Activated CD4-positive, alpha-beta memory T cell treated with anti-CD3 and anti-CD28 coated beads, Interleukin-2, amount 10 ng/mL, durations not matched to agents 7 days and 5 days (primary cell): ENCODE measurements at places on chromosomes 12 and 14. TPM values are rescaled to one million over a fixed set of nuclear protein-coding genes. Genes with fewer than 3 reads are reported as not detected.

GRCh38 chr12:96897421-96897820 is 9.6 kb upstream of the NEDD1 start:
- no peaks in the 10 kb centered on the region for H3K36me3 ChIP-seq
- H3K27me3 ChIP-seq, result peaks cover under 1% of the 10 kb centered on the region
- no peak for DNase-seq
- H3K27ac ChIP-seq, result no peak overlapping the region
- H3K4me1 ChIP-seq, result no peaks in the 10 kb centered on the region
- no peak overlapping the region for H3K4me3 ChIP-seq

GRCh38 chr14:54023027-54023426 is 66.4 kb upstream of the BMP4 start:
- H3K4me1 ChIP-seq, result no peaks in the 10 kb centered on the region
- no peak overlapping the region for H3K4me3 ChIP-seq
- no peak for DNase-seq
- no peaks in the 10 kb centered on the region for H3K36me3 ChIP-seq

GRCh38 chr12:65529771-65530435 is 251.4 kb downstream of the MSRB3 start:
- H3K27me3 ChIP-seq, result no peaks in the 10 kb centered on the region
- no peak overlapping the region for H3K4me3 ChIP-seq
- no peaks in the 10 kb centered on the region for H3K36me3 ChIP-seq
- no peaks in the 10 kb centered on the region for H3K4me1 ChIP-seq
- DNase-seq, result no peak

- DNase-seq, result no peak
- H3K27me3 ChIP-seq, result no peaks in the 10 kb centered on the region
- no peaks in the 10 kb centered on the region for H3K36me3 ChIP-seq
- no peak overlapping the region for H3K4me3 ChIP-seq
- no peak overlapping the region for H3K27ac ChIP-seq
These were observed 3.4 kb downstream of the PAH start for GRCh38 chr12:102913453-102914226.

The ERP27 gene
- 7.2 TPM for total RNA-seq

The SLC39A5 gene
- total RNA-seq, result 0.80 TPM

- H3K4me1 ChIP-seq, result no peaks in the 10 kb centered on the region
- H3K27me3 ChIP-seq, result no peaks in the 10 kb centered on the region
- peaks cover 6% of the 10 kb centered on the region for H3K36me3 ChIP-seq
These were observed 19.5 kb upstream of the HIGD1C start for GRCh38 chr12:50932787-50933280.

The SSPN gene
- not detected for total RNA-seq

The C12orf50 gene
- not detected for total RNA-seq

The RNF10 gene
- 225 TPM for total RNA-seq

DNA sequence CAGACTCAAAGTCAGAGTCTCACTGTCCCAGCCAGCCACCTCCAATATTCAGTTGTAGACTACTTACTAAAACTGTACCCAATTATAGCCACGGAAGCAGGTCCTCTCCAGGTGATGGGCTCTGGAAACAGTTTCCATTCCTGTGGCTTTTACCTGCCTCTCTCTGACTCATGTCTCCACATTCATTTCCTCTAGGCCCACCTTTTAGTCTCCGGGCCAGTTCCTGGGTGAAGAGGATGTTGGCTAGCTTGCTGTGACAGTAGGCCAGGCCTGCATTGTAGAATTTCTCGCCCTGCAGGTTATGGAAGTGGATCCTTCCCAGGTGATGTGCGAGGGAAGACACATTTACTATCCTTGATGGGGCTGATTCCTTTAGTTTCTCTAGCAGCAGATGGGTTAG is 5.6 kb downstream of the RDH11 start:
- H3K4me1 ChIP-seq, result peaks cover 28% of the 10 kb centered on the region
- no peak overlapping the region for H3K27ac ChIP-seq
- no peaks in the 10 kb centered on the region for H3K27me3 ChIP-seq
- DNase-seq, result no peak

The TUNAR gene
- not detected for total RNA-seq

The CAPZA3 gene
- not detected for total RNA-seq

- peaks cover 20% of the 10 kb centered on the region for H3K4me1 ChIP-seq
- DNase-seq, result no peak
- no peak overlapping the region for H3K4me3 ChIP-seq
- H3K27ac ChIP-seq, result no peak overlapping the region
These were observed 115.3 kb downstream of the SEC23A start for GRCh38 chr14:38987781-38988180.

The TAS2R7 gene
- total RNA-seq, result not detected

GRCh38 chr12:23352670-23353069 is 596.8 kb downstream of the SOX5 start:
- no peaks in the 10 kb centered on the region for H3K27me3 ChIP-seq
- H3K36me3 ChIP-seq, result no peaks in the 10 kb centered on the region
- no peak overlapping the region for H3K27ac ChIP-seq
- no peak for DNase-seq
- H3K4me3 ChIP-seq, result no peak overlapping the region

DNA sequence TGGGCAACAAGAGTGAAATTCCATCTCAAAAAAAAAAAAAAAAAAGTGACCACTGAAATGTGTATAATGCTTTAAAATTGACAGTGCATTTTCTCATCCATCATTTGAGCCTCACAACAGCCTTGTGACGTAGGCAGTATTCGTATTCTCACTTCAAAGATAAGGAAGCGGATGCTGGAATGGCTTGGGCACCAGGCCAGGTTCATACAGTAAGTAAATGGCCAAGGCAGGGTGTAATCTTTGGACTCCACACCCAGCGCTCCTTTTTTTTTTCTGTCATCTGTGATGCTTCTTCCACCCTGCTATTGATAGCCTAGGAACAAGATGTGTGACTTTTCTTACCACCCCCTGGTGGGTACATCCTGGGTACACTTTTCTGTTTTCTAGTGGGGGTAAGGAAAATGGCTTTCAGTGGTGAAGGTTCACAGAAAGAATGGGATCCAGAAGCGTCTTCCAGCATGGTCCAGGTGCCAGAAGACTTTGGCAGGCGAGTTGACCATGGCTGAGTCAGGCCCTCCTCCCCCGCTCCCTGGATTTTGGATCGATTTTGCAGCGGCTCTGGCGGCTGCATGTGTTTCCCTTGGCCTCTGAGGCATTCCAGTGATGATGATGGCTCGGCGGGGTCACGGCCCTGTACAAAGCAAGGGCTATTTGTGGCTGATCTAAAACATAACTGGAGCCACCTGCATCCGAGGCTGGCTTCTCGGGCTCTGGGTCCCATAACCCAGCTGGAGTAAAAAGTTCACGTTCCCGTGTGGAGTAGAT is 110.6 kb downstream of the CACNA1C start:
- H3K27me3 ChIP-seq, result peaks cover 10% of the 10 kb centered on the region
- H3K27ac ChIP-seq, result no peak overlapping the region
- H3K4me3 ChIP-seq, result no peak overlapping the region
- H3K4me1 ChIP-seq, result no peaks in the 10 kb centered on the region
- DNase-seq, result no peak

- no peaks in the 10 kb centered on the region for H3K4me1 ChIP-seq
- H3K4me3 ChIP-seq, result no peak overlapping the region
- no peaks in the 10 kb centered on the region for H3K36me3 ChIP-seq
- H3K27me3 ChIP-seq, result peaks cover 4% of the 10 kb centered on the region
- no peak for DNase-seq
These were observed 52.5 kb upstream of the PELI2 start for GRCh38 chr14:56065621-56066290.

- no peaks in the 10 kb centered on the region for H3K36me3 ChIP-seq
- no peak overlapping the region for H3K27ac ChIP-seq
- H3K4me3 ChIP-seq, result no peak overlapping the region
- no peak for DNase-seq
These were observed 75.6 kb downstream of the LMO3 start for GRCh38 chr12:16530268-16530850.

The EPYC gene
- not detected for total RNA-seq

- no peak overlapping the region for H3K27ac ChIP-seq
- no peak overlapping the region for H3K4me3 ChIP-seq
- H3K4me1 ChIP-seq, result no peaks in the 10 kb centered on the region
- DNase-seq, result no peak
These were observed 19.3 kb upstream of the SLCO1B1 start for GRCh38 chr12:21111732-21112131.

The ATP23 gene
- 17.1 TPM for total RNA-seq

- peaks cover 16% of the 10 kb centered on the region for H3K4me1 ChIP-seq
- peaks cover 29% of the 10 kb centered on the region for H3K27me3 ChIP-seq
- no peak overlapping the region for H3K27ac ChIP-seq
- peaks cover 26% of the 10 kb centered on the region for H3K36me3 ChIP-seq
- H3K4me3 ChIP-seq, result no peak overlapping the region
These were observed 27.8 kb downstream of the SMCO2 start for GRCh38 chr12:27474344-27474743.

GRCh38 chr14:76373456-76373855 is 2.5 kb upstream of the ESRRB start:
- no peak for DNase-seq
- H3K27me3 ChIP-seq, result peaks cover 50% of the 10 kb centered on the region
- no peak overlapping the region for H3K4me3 ChIP-seq
- no peaks in the 10 kb centered on the region for H3K36me3 ChIP-seq

DNA sequence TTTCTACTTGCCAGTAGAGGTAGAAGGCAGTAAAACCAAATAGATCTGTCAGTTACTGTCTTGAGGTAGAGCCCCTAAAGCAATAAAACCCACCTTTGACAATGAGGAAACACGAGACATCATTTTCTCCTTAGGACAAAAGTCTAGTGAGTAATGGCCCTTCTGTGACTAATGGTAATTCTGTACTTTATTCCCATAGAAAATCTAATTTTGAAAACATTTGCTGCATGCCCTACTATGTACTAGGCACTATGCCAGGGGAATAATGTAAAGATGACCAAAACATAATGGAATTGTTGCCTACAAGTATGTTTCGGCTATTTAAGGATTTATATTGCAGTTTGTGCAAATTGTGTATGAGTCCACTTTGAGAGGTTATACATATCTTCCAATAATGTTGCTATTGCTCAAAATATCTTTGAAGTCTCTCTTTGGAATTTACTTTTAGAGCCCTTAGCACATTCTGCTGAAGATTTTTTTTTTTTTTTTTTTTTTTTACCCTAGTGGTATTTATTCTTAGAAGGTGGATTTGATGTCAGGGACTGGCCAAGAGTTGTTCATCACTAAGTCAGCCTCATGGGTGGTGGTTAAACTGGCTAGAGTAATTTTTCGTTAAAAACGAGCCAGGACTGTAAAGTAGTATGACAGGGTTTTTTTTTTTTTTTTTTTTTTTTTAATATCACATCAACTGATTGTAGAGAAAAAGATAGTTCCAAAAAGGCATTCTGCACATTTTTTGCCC is 109.7 kb downstream of the CRADD start:
- peaks cover 46% of the 10 kb centered on the region for H3K4me1 ChIP-seq
- H3K36me3 ChIP-seq, result peaks cover 7% of the 10 kb centered on the region
- DNase-seq, result no peak
- H3K4me3 ChIP-seq, result no peak overlapping the region

- DNase-seq, result no peak
- H3K36me3 ChIP-seq, result peaks cover 46% of the 10 kb centered on the region
- H3K4me1 ChIP-seq, result peaks cover 39% of the 10 kb centered on the region
- H3K27me3 ChIP-seq, result no peaks in the 10 kb centered on the region
These were observed 3.1 kb upstream of the RAB5B start for GRCh38 chr12:55970775-55971174.

DNA sequence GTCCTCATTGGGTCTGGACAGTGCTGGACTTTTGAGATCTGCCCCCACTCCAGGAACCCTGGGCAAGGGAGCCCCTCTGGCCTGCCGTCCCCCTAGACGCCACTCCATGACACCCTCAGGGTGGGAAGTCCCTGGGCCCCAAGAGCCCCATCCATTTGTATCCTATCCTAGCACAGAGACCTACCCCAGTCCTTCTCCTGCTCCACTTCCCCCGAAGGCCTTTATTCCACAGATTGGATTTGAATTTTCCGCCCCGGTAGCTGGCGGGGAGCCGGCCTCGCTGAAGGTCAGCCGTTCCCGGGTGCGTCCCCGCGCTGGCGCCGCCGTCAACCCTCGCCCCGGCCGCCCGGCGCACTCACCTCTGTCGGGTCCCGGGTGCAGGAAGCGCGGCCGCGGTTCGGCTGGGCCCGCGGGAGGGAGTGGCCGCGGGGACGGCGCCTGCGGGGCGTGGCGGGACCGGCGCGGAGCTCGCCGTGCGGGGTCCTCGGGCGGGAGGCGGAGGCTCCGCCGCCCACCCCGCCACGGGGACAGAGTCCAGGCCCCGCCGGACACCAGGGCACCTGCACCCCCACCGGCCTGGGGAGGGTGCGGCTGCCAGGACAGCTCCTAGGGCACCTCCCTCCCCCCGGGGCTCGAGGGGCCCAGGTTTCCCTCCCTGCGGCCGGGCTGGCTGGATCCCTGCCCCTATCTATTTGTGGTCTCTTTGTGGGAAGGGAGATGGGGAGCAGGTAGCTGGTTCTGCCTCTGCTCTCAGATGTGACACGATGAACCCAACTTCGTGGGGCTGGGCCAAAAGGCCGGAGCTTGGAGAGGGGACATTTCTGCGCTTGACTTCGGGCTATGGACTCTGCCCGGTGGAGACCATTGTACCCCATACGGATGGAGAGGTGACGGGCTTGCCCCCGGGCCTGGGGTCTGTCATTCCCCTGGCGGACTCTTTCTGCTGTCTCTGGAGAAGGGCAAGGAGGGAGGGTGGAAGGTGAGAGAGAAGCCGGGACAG is 19.9 kb upstream of the GPR68 start:
- peak overlapping the region; percentile 68 for H3K4me3 ChIP-seq
- peaks cover 63% of the 10 kb centered on the region for H3K4me1 ChIP-seq
- H3K36me3 ChIP-seq, result peaks cover 19% of the 10 kb centered on the region
- H3K27me3 ChIP-seq, result no peaks in the 10 kb centered on the region
- no peak overlapping the region for H3K27ac ChIP-seq

- no peak for DNase-seq
- no peak overlapping the region for H3K4me3 ChIP-seq
- H3K4me1 ChIP-seq, result no peaks in the 10 kb centered on the region
- H3K36me3 ChIP-seq, result no peaks in the 10 kb centered on the region
These were observed 252.9 kb upstream of the NAV3 start for GRCh38 chr12:77577791-77578190.

The RTN1 gene
- not detected for total RNA-seq

DNA sequence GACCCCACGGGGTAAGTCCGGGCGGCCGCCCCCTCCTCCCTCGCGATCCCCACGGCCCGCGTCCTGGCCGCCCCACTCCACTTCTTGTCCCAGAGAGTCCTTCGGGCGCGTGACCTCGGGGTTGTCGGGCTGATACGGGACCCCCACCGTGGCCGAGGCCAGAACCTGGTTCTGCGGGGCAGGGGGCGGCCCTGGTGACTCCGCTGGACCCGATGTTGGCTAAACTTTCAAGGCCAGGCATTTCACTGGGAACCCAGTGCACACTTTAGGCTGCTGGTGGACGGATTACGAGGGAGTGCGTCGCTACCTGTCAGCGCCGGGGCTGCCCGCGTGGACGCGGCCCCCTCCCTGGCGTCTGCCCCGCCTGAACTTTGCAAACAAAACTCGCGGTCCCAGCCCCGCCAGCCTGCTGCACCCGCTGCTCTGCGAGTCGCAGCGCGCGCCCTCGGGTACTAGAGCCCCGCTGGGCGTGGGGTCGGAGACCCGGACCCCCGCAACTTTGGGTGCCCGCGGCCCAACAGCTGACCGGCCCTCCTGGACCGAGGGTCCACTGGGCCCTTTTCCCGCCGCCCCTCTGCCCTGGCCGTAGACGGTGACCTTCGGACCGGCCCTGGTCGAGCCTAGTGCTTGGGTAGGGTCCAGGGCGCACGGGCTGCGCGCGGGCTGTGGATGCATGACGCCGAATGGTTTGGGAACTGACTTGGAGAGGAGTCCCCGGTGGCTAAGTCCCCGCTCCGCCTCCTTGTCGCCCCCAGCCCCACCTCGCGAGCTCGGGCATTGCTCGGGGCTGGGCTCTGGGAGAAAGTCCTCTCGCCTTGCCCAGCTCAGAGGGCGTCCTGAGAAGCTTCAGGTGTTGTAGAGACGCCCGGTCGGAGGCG is 624 bp downstream of the RIN3 start:
- no peak for DNase-seq
- H3K27me3 ChIP-seq, result peaks cover 33% of the 10 kb centered on the region
- peaks cover 19% of the 10 kb centered on the region for H3K4me1 ChIP-seq
- no peak overlapping the region for H3K27ac ChIP-seq
- peak overlapping the region; percentile 67 for H3K4me3 ChIP-seq

The ANKRD33 gene
- total RNA-seq, result not detected
